Fibroblast of villous mesenchyme (primary cell): ENCODE measurements at places on chromosomes 4 and X. TPM values are rescaled to one million over a fixed set of nuclear protein-coding genes. Genes with fewer than 3 reads are reported as not detected.
A peak's percentile ranks its signal among the peaks of the same experiment; 100 is the strongest.

DNA sequence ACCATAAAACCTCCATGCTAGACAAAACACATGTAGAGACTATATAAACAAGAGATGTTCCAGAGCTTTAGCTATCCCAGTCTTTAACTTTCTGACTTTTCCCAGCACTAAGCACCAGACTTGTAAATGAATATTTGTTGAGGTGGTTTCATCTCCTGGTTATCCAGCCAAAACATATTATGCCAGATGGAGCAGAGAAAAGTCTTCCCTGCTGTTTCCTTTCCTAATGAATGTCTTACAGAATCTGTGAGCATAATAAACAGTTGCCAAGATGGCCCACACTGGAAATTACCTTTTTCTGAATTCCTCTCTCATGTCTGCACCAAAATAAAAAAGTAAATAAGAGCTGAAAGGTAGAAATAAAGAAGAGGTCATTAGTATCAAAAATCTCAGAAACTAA is 159.2 kb downstream of the TECRL start:
- DNase-seq: no peak

GRCh38 chr4:173056710-173057109 is 111.9 kb upstream of the GALNT7 start:
- DNase-seq: no peak

GRCh38 chr4:84966382-84967242 is at the start of gene WDFY3:
Gene WDFY3 (minus strand): TSS chr4:84966690. CDS start chr4:84860591, 106,099 bp downstream.
- peak; percentile 89 for DNase-seq

- peak; percentile 20 for DNase-seq
Measured at GRCh38 chr4:157265281-157265680, 44.8 kb downstream of the GRIA2 start.

- DNase-seq: no peak
Measured at GRCh38 chr4:69727926-69728325, 32.5 kb downstream of the SULT1B1 start.

- no peak for DNase-seq
Measured at GRCh38 chr4:74054483-74055047, 16.1 kb upstream of the CXCL3 start.

ACOX3 gene
- 26.8 and 32.5 TPM in 2 replicates for total RNA-seq

MAMLD1 gene
- total RNA-seq: 0.86 and 1.3 TPM in 2 replicates

TAF7L gene
- 0.32 and 1.3 TPM in 2 replicates for total RNA-seq

SMAD1 gene
- 33.2 and 33.8 TPM in 2 replicates for total RNA-seq

NAT8L gene
- under 0.01 TPM in 2 replicates for total RNA-seq
